Activated CD4-positive, alpha-beta memory T cell treated with anti-CD3 and anti-CD28 coated beads, Interleukin-2, amount 10 ng/mL, durations not matched to agents 7 days and 5 days (primary cell): ENCODE measurements at places on chromosomes 16 and 17.
A peak's percentile ranks its signal among the peaks of the same experiment; 100 is the strongest.

- no peak for DNase-seq
Observed at GRCh38 chr16:64459402-64459801, 662.5 kb downstream of the CDH11 start.

DNA sequence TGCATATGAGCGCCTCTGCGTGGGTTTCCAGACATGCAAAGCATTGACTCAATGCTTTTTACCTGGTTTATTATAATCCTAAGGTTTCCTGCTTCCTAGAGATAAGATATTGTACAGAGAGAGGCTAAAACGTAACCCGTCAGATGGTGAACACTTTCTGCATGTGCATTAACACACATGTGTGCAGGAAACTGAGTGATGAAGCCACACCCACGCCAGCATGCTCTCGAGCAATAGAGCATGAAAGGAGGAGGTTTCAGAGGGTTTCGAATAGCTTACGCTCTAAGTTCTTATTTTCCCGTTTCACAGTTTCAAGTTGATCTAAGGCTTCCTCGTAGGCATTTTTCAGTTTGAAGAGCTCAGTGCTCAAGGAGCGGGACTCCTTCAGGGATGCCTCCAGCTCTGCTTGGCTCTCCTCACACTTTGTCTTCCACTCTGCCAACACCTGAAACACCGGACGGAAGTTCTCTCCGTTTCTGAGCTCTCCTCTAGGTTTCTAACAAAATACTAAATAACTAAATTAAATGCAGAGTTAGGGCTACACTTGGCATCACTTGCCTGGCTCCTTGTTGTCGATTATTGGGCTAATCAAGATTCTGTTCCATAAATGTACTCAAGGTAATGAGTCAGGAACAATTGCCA lies 23.2 kb downstream of the MYH3 start:
- no peak for DNase-seq

GRCh38 chr17:3622977-3623594 lies 13.0 kb downstream of the SHPK start:
- DNase-seq: no peak

- peak; percentile 31 for DNase-seq
Observed at GRCh38 chr16:17211797-17212196, 259.0 kb downstream of the XYLT1 start.

- no peak for DNase-seq
Observed at GRCh38 chr17:77880711-77881450, 77.6 kb upstream of the TNRC6C start.

GRCh38 chr17:37405955-37406634 lies 541 bp downstream of the ACACA start:
- no peak for DNase-seq

GRCh38 chr17:77882040-77882439 lies 76.5 kb upstream of the TNRC6C start:
- no peak for DNase-seq

GRCh38 chr17:58970609-58971450 lies 135.8 kb downstream of the TRIM37 start:
- no peak for DNase-seq

DNA sequence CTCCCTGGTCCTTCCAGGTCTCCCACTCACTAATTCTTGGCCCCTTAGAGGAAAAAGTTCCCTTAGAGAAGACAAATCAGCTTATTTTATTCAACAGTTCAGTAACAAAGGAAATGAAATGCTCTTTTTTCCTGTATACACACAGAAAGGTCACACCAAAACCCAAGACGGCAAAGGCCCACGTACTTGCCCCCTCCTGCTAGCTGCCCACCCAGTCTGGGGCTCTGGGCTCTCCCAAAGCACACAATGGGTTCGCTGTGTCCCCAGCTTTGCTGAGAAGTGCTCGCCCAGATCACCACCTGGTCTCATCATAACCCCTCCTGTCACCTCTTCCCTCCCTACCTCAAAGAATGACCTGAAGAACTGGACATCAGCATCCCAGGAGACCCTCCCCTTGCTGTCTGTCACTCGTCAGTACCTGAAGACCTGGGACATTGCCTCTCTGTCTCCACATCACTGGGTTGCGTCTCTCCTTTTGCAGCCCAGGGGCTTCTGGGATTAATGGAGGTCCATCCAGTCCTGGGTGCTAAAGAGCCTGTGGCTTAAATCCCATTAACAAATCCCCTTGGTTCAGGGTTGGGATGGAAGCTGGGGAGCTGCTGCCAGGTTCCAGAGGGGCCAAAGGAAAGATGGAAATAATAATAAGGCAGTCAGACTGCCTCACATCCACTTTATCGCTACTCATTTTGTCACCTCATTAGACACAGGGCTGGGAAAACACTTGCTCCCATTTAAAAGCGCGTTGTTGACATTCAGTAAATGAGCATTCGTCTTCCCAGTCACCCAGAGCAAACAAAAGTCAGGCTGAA lies 3.3 kb downstream of the SLC6A4 start:
- DNase-seq: no peak

DNA sequence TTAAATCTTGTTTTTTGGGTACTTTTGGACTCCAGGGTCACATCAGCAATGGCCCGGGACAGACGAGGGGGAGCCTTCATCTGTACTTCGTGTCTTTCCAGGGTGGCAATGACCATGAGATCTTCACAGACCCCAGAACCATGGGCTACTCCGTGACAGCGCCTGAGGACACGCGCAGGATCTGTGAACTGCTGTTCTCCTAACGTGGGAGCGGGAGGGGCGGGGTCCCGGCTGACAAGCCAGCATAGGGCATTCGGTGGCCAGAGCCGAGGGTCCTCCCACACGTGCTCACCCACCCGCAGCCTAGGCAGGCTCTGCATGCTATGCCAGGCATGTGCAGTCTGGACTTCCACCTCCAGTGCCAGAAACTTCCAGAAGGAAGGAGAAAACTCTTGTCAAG lies 21.2 kb downstream of the CARHSP1 start:
- no peak for DNase-seq

- peak; percentile 23 for DNase-seq
Observed at GRCh38 chr17:57902800-57903759, 52.1 kb downstream of the CUEDC1 start.

GRCh38 chr16:86129541-86129940 lies 230.6 kb downstream of the IRF8 start:
- no peak for DNase-seq

GRCh38 chr17:9829343-9829742 lies 3.6 kb downstream of the GLP2R start:
- no peak for DNase-seq

GRCh38 chr16:84340325-84341040 lies 27.9 kb upstream of the ATP2C2 start:
- DNase-seq: no peak

GRCh38 chr16:67770346-67770991 lies 35.9 kb downstream of the RANBP10 start:
- no peak for DNase-seq

- DNase-seq: peak; percentile 21
Observed at GRCh38 chr17:4986403-4986802, 1.1 kb downstream of the CAMTA2 start.

DNA sequence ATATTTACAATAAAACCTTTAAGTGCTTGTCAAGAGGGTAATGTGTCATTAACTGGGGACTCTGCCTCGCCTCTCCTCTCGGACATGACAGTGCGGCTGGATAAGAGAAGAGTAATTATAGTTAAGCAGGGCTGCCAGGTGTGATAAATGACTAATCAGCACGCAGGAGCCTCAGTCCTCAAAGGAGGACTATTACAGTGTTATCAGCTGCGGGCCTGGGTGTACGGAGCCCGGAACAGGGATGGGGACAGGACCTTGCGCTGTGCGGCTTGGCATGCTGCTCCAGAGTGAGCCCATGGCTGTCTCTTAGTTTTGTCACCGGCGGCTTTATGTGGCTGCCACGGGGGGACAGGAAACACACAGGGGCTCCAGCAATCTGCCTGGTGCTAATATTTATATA lies 607.2 kb downstream of the MAF start:
- no peak for DNase-seq

DNA sequence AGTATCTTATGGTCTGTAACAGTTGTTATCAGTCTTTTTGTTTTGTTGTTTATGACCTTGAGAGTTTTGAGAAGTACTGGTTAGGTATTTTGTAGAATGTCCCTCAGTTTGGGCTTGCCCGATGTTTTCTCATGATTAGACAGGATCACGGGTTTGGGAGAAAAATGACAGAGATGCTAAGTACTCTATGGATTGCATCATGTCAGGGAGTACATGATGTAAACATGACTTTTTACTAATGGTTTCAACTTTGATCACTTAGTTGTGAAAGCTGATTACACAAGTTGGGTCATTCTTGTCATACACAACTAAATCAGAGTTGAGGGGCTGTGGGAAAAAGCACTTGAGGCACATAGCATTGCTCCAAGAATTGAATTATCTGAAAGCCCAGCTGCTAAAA lies 94.7 kb upstream of the SIAH1 start:
- no peak for DNase-seq

DNA sequence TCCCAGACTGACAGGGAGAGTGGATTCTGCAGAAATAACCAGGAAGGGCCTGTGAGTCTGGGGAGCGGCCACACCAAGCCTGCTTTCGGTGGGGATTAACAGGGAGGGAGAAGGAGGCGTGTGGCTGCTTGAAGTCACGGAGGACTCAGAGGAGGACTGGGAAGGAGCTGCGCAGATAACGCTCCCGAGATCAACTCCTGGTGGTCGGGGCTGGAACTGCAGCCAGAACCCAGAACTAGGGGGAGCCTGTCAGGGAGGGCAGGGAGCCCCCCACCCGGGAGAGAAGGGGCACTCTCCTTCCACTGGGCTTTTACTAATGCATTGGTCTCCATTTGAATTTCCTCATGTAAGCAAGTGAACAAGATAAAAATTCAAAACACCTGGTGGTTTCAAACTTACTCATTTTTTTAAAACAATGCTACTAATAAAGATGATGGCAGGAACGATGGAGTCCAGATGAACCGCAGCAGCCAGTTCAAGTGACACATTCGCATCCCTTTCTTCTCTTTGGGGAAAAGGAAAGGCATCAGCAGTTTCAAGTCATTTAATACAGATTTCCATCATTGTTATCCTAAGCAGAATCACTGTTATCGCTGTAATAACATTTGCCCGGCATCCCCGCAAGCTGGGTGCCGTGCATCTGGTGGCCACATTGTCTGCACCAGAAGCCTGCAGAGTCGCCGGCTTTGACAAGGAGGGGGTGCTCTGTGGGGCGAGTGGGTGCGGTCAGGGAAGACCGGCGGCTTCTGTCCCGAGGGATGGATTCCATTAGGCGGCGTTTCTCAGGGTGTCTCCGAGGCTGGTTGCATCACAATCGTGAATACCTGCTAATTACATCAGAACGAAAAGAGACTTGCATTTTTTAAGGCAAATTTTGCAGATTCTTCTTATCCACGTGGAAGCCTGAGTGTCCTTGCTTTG lies 183.0 kb downstream of the FOXL1 start:
- DNase-seq: peak; percentile 49

- DNase-seq: no peak
Observed at GRCh38 chr16:2874032-2874911, 8.7 kb upstream of the FLYWCH2 start.

GRCh38 chr17:77445760-77446532 lies 305.2 kb downstream of the SEC14L1 start:
- DNase-seq: peak; percentile 81

GRCh38 chr17:73228748-73229236 lies 32.9 kb downstream of the CPSF4L start:
- DNase-seq: peak; percentile 58

DNA sequence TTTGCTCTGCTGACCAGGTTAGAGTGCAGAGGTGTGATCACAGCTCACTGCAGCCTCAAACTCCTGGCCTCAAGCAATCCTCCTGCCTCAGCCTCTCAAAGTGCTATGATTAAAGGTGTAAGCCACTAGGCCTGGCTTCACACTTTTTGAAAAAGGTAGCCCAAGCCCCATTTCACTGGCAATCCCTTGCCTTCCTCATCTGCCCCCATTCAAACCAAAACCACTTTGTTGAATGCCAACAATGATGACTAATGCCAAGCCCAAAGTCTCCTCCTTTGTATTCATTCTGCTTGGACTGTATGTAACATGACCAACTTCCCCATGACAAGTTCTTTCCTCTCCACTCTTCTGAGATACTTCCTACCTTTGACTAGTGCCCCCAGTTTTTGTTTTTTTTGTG lies 33.1 kb downstream of the N4BP1 start:
- DNase-seq: no peak

- no peak for DNase-seq
Observed at GRCh38 chr16:17556276-17557052, 85.7 kb upstream of the XYLT1 start.

GRCh38 chr17:66593116-66593515 lies 241.8 kb upstream of the CACNG5 start:
- no peak for DNase-seq

DNA sequence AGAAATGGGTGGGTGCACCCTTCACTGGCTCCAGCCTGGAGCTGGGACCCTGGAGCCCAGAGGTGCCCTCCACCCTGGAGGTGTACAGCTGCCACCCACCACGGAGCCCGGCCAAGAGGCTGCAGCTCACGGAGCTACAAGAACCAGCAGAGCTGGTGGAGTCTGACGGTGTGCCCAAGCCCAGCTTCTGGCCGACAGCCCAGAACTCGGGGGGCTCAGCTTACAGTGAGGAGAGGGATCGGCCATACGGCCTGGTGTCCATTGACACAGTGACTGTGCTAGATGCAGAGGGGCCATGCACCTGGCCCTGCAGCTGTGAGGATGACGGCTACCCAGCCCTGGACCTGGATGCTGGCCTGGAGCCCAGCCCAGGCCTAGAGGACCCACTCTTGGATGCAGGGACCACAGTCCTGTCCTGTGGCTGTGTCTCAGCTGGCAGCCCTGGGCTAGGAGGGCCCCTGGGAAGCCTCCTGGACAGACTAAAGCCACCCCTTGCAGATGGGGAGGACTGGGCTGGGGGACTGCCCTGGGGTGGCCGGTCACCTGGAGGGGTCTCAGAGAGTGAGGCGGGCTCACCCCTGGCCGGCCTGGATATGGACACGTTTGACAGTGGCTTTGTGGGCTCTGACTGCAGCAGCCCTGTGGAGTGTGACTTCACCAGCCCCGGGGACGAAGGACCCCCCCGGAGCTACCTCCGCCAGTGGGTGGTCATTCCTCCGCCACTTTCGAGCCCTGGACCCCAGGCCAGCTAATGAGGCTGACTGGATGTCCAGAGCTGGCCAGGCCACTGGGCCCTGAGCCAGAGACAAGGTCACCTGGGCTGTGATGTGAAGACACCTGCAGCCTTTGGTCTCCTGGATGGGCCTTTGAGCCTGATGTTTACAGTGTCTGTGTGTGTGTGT lies 46.8 kb downstream of the IL21R start:
- no peak for DNase-seq

GRCh38 chr16:53285236-53285635 lies 149.0 kb upstream of the RBL2 start:
- DNase-seq: no peak

- no peak for DNase-seq
Observed at GRCh38 chr16:86733546-86734254, 155.4 kb downstream of the FOXL1 start.

DNA sequence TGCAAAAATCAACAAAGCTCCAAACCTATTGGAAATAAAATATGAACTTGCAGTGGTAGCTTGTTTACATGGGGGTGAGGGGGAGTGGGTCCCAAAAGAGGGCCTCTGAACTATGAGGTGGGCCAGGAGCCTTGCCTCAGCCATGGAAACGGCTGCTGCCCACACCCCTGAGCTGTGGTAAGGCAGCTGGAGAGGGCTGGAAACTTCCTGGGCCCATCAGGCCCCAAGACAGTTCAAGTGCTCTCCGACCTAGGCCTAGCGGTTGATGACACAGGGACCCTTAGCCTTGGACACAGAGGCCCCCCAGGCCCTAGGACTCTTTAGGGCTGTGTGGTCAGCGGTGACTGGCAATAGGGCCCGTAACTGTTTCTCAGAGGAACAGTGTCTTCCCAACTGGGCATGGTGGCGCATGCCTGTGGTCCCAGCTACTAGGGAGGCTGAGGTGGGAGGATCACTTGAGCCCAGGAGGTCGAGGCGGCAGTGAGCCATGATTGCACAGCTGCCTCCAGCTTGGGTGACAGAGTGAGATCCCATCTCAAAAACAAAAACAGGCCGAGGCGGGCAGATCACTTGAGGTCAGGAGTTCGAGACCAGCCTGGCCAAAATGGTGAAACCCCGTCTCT lies 18.3 kb downstream of the UNC13D start:
- DNase-seq: no peak
